ENCODE measurements at places on chromosomes 6 and 20.

DNA sequence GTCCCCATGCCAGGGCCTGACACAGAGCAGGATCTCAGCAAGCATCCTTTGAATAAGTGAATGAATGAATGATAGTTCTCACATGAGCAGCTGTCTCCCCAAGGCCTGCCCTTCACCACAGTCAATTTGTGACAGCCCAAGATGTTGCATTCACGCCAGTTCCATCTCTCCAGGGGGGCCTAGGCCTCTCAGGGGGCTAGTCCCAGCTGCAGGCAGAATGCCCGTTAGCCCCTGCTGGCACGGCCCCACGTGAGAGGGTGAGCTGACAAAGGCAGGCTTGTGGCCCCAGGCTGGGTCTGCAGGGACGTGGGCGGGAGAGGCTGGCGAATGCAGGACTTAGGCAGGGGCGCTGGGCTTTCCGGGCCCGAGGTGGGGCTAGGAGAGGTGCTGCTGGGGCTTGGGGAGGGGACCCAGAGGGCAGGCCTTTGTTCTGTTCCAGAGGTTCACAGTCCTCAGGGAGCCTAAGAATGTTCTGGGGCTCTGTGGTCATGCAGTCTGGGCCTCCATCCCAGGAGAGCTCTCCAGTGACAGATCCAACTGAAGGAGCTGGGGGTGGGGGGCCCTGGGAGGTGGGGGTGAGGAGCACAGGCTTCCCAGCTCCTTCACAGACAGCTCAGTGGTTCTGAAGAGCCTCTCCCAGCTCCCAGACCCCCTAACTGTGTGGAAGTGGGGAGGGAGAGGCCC lies 30.5 kb upstream of the TLDC2 start:
- no peak for DNase-seq

DNA sequence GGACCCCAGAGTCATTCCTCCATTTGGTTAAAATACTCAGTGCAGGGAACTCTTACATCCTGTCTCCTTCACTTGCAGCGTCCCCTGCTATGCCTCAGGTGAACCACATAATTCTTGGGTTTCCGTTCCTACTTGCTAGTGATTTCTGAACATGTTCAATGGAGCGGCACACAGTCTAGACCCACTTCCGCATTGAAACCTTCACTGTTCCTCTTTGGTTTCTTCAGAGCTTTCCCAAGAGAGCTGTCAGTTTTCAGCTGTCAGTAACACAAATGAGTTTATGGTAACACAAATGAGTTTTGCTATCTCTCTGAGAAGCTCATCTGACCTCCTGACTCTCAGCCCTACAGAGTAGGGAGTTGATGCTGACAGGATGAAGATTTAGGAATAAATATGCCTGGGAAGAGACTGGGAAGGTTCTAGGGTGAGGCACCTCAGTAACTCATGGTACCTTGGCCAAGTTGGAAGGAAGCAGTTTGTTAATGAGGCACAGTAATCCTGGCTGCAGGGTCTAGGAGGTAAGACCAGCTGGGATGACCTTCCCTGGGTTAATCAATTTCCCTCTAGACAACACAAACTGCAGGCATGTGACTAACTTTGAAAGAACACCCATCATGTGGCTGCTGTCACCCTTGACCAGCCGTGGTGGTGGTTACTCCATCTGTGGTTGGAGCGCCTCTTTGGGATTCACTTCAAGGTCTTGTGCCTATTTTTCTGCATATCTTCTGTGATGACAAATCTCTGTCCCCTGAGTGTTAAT lies 5.4 kb downstream of the SYS1 start:
- no peak for DNase-seq

DNA sequence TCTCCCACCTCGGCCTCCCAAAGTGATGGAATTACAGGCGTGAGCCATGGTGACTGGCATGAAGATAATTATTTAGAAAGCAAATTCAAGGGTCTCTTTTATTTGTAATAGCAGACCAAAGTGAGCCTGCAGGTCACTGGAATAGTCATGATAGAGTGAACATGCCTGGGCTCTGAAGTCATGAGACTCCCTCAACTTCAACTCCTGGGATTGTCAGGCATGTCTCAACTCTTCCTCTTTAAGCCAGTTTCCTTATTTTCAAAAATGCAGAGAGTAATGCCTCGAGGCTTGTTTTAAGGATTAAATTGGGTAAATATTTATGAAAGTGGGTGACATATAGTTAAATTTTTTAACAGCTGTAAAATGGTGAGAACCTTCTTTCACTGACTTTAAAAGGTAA lies 22.7 kb upstream of the HECA start:
- DNase-seq, result peak; percentile 32

DNA sequence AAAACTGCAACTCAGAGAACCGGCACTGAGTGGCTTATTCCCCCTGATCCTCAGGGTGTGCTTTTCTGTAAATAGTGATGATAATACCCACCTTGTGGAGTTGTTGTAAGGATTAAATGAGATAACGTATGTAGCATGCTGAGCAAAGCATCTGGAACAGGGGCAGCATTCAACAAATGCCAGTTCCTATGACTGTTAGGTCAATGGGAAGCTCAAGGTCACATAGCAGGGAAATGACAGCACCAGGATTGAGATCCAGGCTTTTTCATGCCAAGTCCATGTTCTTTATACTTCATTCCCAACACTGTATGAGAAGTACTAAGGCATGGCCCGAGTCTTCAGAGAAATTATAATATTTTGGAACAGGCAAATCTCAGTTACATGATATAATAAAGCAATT lies 5.1 kb downstream of the RCAN2 start:
- peak; percentile 84 for DNase-seq

- DNase-seq, result no peak
Observed at GRCh38 chr6:69937402-69938136, 71.2 kb downstream of the COL19A1 start.

GRCh38 chr6:75126518-75126917 lies 79.3 kb downstream of the COL12A1 start:
- DNase-seq, result no peak

- peak; percentile 29 for DNase-seq
Observed at GRCh38 chr6:39962831-39963230, 28.6 kb upstream of the MOCS1 start.

- no peak for DNase-seq
Observed at GRCh38 chr20:63238514-63239125, 2.9 kb downstream of the BIRC7 start.

- peak; percentile 59 for DNase-seq
Observed at GRCh38 chr6:101741474-101742171, 348.1 kb downstream of the GRIK2 start.

DNA sequence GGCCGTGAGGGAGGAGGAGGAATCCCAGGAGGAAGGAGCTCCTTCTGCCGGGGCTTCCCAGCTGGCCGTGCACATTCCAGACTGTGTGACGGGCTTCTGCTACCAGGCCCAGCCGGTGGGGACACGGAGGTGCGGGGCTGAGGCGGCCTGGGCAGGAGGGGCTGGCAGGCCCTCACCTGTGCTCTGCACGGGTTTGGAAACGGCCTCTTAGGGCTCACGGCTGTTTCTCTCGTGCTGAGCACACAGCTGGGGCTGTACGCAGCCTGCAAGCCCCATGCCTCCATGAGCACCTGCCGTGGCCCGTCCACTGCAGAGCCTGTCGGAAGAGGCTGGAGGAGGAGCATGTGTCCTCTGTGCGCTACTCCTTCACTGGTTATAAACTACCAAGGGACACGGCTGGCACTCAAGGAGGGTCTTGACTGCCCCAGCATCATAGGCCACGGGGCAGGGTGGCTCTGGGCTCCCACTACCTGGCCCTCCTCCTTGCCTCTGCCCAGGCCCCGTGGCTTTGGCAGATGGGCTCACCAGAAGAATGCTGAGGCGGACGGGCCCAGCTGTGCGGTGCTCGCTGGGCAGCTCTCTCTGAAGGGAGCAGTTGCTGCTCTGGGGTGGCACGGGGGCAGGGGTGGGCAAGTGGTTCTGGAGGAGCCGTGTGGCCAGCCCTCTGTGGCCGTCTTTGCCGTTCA lies 15.8 kb downstream of the NPEPL1 start:
- DNase-seq, result no peak

GRCh38 chr20:57491373-57491772 lies 33.6 kb downstream of the CTCFL start:
- DNase-seq, result no peak

GRCh38 chr6:167115054-167115453 lies 7.8 kb upstream of the CCR6 start:
- DNase-seq, result no peak

DNA sequence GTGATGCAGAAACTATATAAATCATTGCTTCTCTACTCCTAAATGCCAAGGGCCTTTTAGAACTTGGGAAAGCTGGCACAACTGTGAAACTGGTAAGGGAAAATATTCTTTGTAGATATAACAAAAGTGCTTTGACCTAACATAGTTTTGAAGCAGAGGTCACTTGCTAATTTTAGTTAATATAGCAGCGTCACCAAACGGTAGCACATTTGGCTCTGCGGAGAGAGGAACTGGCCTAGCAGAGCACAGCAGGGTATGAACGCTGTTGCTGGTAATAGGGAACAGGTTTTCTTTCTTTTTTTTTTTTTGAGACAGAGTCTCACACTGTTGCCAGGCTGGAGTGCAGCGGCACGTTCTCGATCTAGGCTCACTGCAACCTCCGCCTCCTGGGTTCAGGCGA lies 67.4 kb downstream of the ECT2L start:
- no peak for DNase-seq

GRCh38 chr6:35554811-35555210 lies 42.1 kb upstream of the TULP1 start:
- no peak for DNase-seq

- DNase-seq, result no peak
Observed at GRCh38 chr6:134435814-134436280, 117.9 kb upstream of the SGK1 start.

GRCh38 chr6:134351615-134352474 lies 33.9 kb upstream of the SGK1 start:
- DNase-seq, result peak; percentile 8

DNA sequence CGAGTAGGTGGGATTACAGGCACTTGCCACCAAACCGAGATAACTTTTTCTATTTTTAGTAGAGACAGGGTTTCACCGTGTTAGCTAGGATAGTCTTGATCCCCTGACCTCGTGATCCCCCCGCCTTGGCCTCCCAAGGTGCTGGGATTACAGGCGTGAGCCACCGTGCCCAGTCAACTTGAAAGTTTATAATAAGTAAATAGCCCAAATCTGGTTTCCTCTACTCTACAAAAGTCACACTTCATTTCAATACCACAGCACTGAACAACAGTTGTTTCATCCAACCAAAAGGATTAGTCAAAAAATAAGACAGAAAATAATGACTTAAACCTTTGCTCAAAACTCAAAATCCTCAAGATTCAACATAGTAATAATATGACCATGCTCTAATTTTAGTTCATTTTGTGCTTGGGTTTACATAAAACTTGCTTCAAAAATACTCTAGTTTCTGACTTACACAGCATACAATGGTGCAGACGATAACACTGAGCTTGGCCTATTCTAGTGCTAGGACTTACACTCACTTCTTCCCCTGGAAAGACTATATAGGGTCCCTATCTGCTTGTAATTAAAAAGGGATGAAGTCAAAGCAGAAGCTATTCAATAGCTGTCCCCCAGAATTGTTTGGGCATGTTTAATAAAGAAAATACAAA lies 56.7 kb downstream of the NT5E start:
- DNase-seq, result no peak

GRCh38 chr20:10563935-10564492 lies 109.8 kb downstream of the JAG1 start:
- no peak for DNase-seq

DNA sequence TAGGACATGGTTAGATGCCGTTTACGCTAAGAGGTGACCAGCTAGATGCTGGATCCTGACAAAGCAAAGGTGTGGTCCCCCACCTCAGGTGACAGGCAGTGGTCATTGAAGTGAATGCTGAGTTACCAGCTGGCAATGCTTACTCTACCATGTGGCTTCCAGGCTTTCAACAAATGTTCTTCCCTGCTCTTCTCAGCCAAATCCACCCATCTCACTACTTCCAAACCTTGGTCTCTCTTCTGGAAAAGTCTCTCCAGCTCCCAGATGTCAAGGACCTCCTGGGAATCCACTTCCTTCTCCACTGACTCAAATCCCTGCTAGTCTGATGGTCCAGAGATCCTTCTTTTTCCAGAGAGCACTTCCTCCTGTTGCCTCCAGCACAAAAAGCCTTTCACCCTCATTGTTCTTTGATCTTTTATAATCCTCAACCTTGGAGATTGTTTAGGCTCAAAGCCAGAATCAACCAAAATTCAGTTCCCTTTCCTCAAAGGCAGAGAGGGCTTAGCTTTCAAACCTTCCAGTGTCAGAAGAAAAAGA lies 228.0 kb downstream of the ZNF217 start:
- DNase-seq, result no peak

DNA sequence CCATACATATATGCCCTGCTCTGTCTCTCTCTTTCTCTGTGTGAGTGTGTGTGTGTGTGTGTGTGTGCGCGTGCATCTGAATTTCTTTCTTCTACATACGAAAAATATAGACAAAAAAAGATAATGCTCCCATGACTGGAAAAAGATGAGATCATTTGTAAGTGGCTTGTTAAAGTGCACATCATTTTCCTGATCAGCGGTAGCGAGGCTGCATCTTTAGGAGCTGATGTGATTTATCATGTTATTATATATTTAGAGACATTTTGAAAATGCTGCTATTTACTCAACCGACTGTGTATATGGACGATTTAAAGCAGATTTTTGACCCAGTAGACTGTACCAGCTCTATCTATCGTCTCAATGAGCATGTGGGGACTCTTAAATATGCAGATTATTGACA lies 265.3 kb downstream of the TSHZ2 start:
- DNase-seq, result no peak

DNA sequence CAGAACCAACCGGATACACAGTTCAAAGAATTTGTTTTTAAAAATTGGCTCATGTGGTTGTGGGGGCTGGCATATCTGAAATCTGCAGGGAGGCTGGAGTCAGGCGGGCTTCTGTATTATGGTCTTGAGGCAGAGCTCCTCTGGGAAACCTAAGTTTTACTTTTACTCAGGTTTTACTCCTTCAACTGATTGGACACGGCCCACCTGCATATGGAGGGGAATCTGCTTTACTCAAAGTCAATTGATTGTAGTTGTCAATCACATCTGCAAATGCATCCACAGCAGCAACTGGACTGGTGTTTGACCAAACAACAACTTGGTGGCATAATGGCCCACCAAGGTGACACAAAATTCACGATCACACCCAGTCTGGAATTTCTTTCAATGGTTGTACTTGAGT lies 103.4 kb downstream of the ERMARD start:
- no peak for DNase-seq

- no peak for DNase-seq
Observed at GRCh38 chr6:56357616-56358373, 110.4 kb upstream of the COL21A1 start.

DNA sequence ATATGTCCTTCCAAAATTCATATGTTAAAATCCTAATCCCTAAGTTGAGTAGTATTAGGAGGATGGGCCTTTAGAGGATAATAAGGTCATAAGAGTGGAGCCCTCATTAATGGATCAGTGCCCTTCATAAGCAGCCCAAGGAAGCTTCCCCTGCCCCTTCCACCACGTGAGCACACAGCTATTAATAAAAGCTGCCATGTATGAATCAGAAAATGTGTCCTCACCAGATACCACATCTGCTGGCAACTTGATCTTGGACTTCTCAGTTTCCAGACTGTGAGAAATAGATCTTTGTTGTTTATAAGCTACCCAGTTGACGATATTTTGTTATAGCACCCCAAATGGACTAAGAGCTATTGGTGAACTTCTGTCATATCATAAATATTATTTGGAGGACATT lies 207.7 kb upstream of the HDDC2 start:
- no peak for DNase-seq

- no peak for DNase-seq
Observed at GRCh38 chr6:107122748-107123147, 7.4 kb upstream of the BEND3 start.

Measured in mesendoderm (in vitro differentiated cells).